ENCODE measurements at places on chromosomes 12 and 14.

DNA sequence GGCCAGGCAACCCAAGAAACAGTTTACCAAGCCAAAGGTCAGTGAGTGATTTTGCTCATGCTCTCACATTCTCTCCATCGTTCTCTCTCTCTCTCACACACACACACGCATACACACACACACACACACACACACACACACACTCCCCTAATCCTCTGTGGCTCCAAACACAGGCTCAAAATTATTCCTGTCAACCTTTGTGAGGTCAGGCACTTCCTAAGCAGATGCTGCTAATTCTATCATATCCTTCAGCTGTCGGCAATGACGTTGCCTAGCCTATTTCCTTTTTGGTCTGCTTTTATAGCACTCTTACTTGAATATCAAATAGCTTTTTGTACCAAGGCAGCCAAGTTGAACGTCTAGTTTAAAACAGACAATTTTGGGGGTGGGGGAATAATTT is 98.9 kb upstream of the EGLN3 start:
- H3K36me3 ChIP-seq, result no peaks in the 10 kb centered on the region
- peaks cover 32% of the 10 kb centered on the region for H3K4me1 ChIP-seq
- no peak for DNase-seq
- no peak overlapping the region for H3K27ac ChIP-seq

- no peaks in the 10 kb centered on the region for H3K27me3 ChIP-seq
- H3K27ac ChIP-seq, result peak overlapping the region; percentile 61
- peak; percentile 6 for DNase-seq
These were observed 189.7 kb downstream of the ETV6 start for GRCh38 chr12:11839091-11839641.

DNA sequence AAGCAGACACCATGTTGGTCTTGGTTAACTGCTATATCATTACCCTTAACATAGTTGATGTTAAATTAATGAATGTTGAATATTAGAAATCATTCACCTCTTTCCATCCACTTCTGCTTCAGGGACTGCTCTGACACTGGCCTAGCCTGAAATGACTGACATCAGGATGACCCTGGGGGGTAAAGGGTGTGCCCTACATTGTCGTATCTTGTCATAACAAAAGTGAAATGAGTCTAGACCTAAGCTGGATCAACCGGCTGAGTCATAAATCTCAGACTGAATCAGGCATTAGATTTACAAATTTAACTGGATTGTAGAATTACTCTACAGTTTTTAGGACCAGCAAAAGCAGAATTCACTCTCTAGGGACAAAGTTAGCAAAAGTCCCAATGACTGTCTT is 35.3 kb downstream of the KICS2 start:
- H3K36me3 ChIP-seq, result no peaks in the 10 kb centered on the region
- H3K27me3 ChIP-seq, result no peaks in the 10 kb centered on the region
- DNase-seq, result no peak
- no peak overlapping the region for H3K4me3 ChIP-seq
- no peak overlapping the region for H3K27ac ChIP-seq

GRCh38 chr14:87810711-87811110 is 182.3 kb downstream of the GALC start:
- H3K27ac ChIP-seq, result no peak overlapping the region
- H3K27me3 ChIP-seq, result no peaks in the 10 kb centered on the region
- DNase-seq, result no peak
- H3K36me3 ChIP-seq, result no peaks in the 10 kb centered on the region
- H3K4me1 ChIP-seq, result no peaks in the 10 kb centered on the region

- H3K27me3 ChIP-seq, result no peaks in the 10 kb centered on the region
These were observed 115.2 kb upstream of the RTL1 start for GRCh38 chr14:101018561-101019290.

DNA sequence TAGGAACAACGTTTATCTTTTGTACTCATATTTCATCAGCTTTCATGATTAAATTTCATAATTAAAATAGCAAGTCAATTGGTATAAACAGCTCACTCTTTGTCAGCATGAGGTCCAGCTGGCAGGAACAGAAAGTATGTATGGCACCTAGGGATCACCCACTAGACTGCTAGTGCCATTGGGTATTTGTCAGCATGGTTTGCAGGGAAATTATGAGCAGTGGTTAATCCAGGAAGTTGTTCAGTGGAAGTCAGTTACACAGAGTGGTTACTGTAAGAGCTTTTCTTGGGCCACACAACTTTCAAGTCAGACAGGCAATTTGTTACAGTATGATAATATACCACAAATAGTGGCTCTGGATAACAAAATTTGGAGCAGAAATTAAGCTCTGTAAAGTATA is 340.3 kb upstream of the RGS6 start:
- H3K27ac ChIP-seq, result no peak overlapping the region
- H3K4me1 ChIP-seq, result peaks cover 5% of the 10 kb centered on the region
- H3K4me3 ChIP-seq, result no peak overlapping the region
- no peaks in the 10 kb centered on the region for H3K27me3 ChIP-seq
- DNase-seq, result no peak

- H3K4me1 ChIP-seq, result peaks cover 4% of the 10 kb centered on the region
- H3K4me3 ChIP-seq, result no peak overlapping the region
- H3K27me3 ChIP-seq, result no peaks in the 10 kb centered on the region
These were observed 477.0 kb downstream of the SOX5 start for GRCh38 chr12:23472329-23472971.

Data from K562 (cell line).